Nasal cavity respiratory epithelium epithelial cell of viscerocranial mucosa (primary cell): ENCODE measurements at places on chromosomes 1 and 21. TPM values are rescaled to one million over a fixed set of nuclear protein-coding genes. Genes with fewer than 3 reads are reported as not detected.

CPTP gene
- total RNA-seq = 19.8 and 32.1 TPM in 2 replicates

NT5C1A gene
- total RNA-seq = not detected in 2 replicates

C1orf87 gene
- total RNA-seq = not detected in 2 replicates

TRIM45 gene
- 1.0 and 3.8 TPM in 2 replicates for total RNA-seq

IL22RA1 gene
- total RNA-seq = 0.34 and 2.7 TPM in 2 replicates

WNT9A gene
- 1.0 and 3.1 TPM in 2 replicates for total RNA-seq

IFI44L gene
- 0.78 and 2.7 TPM in 2 replicates for total RNA-seq

TNFRSF25 gene
- 11.3 and 20.5 TPM in 2 replicates for total RNA-seq

SEC16B gene
- 0.34 and 1.4 TPM in 2 replicates for total RNA-seq

PYHIN1 gene
- total RNA-seq = 0.21 TPM in 1 of 2 replicates, not detected in the other

LCE2A gene
- total RNA-seq = not detected in 2 replicates

OR2T2 gene
- not detected in 2 replicates for total RNA-seq

CHIA gene
- total RNA-seq = not detected in 2 replicates

LAD1 gene
- total RNA-seq = 155 and 157 TPM in 2 replicates

CR2 gene
- not detected in 2 replicates for total RNA-seq

LMO4 gene
- total RNA-seq = 63.6 and 75.9 TPM in 2 replicates

OR6N1 gene
- total RNA-seq = not detected in 2 replicates

TNFRSF14 gene
- total RNA-seq = 12.3 and 31.8 TPM in 2 replicates
